ENCODE measurements at places on chromosomes 11 and 22. TPM values are rescaled to one million over a fixed set of nuclear protein-coding genes. Genes with fewer than 3 reads are reported as not detected.

DNA sequence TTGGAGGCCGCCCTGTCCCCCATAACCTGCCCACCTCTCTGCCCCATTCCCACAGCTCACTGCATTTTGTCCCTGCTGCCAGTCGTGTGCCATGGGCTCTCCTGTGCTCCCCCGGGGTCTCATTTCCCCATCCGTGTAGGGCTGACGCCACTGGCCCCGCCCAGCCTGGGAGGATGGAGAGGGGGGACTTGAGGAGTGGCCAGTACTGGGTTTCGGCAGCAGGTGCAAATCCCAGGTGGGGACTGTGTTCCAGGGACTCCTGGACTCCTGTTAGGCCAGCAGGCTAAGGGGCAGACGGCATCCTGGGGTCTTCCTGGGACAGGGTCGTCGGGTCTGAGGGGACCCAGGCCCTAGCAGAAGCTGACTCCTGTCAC lies 1.2 kb upstream of the MYO7A start:
- no peak for DNase-seq
- H3K27me3 ChIP-seq: peaks cover 3% of the 10 kb centered on the region
- H3K4me3 ChIP-seq: peak overlapping the region; percentile 56
- peaks cover 14% of the 10 kb centered on the region for H3K4me1 ChIP-seq
- H3K27ac ChIP-seq: no peak overlapping the region
- H3K36me3 ChIP-seq: no peaks in the 10 kb centered on the region

DNA sequence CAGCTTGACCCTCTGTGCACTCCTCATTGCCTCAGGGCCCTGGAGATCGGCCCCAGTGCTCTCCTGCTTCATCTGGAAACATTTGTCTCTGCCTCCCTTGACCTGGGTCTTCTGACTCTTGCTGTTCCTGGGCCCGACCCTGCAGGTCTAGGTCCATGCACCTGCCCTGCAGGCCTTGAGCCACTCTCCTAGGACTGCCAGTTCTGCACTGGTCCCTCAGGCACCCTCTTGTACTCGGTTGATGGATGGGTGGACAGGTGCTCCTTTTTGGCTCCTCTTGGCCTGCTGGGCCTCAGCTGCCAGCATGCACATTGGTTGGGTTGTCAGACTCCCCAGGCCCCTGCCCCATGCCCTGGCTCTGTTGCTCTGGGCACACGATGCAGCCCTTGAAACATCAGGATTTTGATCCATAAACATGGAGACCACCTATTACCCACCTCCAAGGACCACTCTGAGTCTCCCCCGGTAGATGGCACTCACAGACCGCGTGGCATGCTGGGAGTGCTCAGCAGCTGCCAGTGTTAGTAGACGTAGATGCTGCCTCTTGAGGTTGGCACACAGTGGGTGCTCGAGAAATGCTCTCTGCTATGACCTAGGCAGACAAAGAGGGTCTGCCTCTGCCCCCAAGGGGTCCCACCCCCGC lies 20.2 kb upstream of the ACR start:
- H3K27ac ChIP-seq: no peak overlapping the region
- no peak for DNase-seq
- no peaks in the 10 kb centered on the region for H3K36me3 ChIP-seq
- no peak overlapping the region for H3K4me3 ChIP-seq

The HBB gene
- not detected for total RNA-seq

GRCh38 chr11:111457731-111458368 lies 54.3 kb downstream of the BTG4 start:
- no peak overlapping the region for H3K4me3 ChIP-seq
- DNase-seq: no peak
- no peaks in the 10 kb centered on the region for H3K4me1 ChIP-seq
- H3K27me3 ChIP-seq: peaks cover 14% of the 10 kb centered on the region
- H3K36me3 ChIP-seq: no peaks in the 10 kb centered on the region

GRCh38 chr11:86594746-86595145 lies 77.7 kb downstream of the ME3 start:
- H3K27ac ChIP-seq: no peak overlapping the region
- no peaks in the 10 kb centered on the region for H3K27me3 ChIP-seq
- H3K4me1 ChIP-seq: peaks cover 4% of the 10 kb centered on the region
- no peak for DNase-seq
- no peak overlapping the region for H3K4me3 ChIP-seq
- no peaks in the 10 kb centered on the region for H3K36me3 ChIP-seq

DNA sequence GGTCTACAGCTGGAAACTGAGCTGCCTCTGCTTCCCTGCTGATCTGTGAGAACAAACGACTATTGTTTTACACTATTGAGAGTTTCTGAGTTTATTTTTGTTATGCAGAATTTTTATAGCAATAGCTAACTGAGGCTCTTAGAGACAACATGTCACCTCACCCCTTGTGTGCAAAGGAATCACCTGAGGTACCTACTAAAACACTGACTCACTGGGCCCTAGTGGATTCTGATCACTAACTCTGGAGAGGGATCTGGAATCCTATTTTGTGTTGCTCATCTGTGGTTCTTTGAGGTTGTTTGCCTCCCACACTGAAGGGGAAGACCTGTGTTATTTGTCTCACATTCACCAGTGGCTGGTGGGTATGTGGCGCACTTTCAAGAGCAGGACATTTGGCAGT lies 13.4 kb upstream of the B3GAT1 start:
- H3K27ac ChIP-seq: no peak overlapping the region
- peaks cover 9% of the 10 kb centered on the region for H3K27me3 ChIP-seq
- H3K4me1 ChIP-seq: no peaks in the 10 kb centered on the region
- H3K4me3 ChIP-seq: no peak overlapping the region
- no peaks in the 10 kb centered on the region for H3K36me3 ChIP-seq

- no peaks in the 10 kb centered on the region for H3K27me3 ChIP-seq
- no peaks in the 10 kb centered on the region for H3K36me3 ChIP-seq
- no peak overlapping the region for H3K4me3 ChIP-seq
Measured at GRCh38 chr11:88494848-88495247, 157.3 kb upstream of the CTSC start.

The PRR5L gene
- 5.4 TPM for total RNA-seq

- H3K4me3 ChIP-seq: no peak overlapping the region
- no peak for DNase-seq
- H3K27me3 ChIP-seq: no peaks in the 10 kb centered on the region
- H3K27ac ChIP-seq: no peak overlapping the region
- H3K4me1 ChIP-seq: no peaks in the 10 kb centered on the region
Measured at GRCh38 chr11:132742929-132743328, 789.4 kb downstream of the OPCML start.

GRCh38 chr11:77067861-77068443 lies 1.2 kb downstream of the CAPN5 start:
- H3K4me1 ChIP-seq: peaks cover 33% of the 10 kb centered on the region
- no peak overlapping the region for H3K27ac ChIP-seq
- DNase-seq: no peak
- H3K36me3 ChIP-seq: no peaks in the 10 kb centered on the region
- no peaks in the 10 kb centered on the region for H3K27me3 ChIP-seq
- no peak overlapping the region for H3K4me3 ChIP-seq

GRCh38 chr11:96342014-96342960 lies 708 bp downstream of the MAML2 start:
- peak overlapping the region; percentile 45 for H3K27ac ChIP-seq
- no peak for DNase-seq
- H3K4me3 ChIP-seq: peak overlapping the region; percentile 92
- H3K4me1 ChIP-seq: peaks cover 48% of the 10 kb centered on the region

The SSRP1 gene
- total RNA-seq: 41.2 TPM

GRCh38 chr22:49191506-49191980 lies 636.1 kb downstream of the BRD1 start:
- H3K36me3 ChIP-seq: no peaks in the 10 kb centered on the region
- H3K4me3 ChIP-seq: no peak overlapping the region
- no peak for DNase-seq
- H3K27me3 ChIP-seq: peaks cover 2% of the 10 kb centered on the region
- H3K4me1 ChIP-seq: no peaks in the 10 kb centered on the region

The RBMXL2 gene
- total RNA-seq: 0.14 TPM

DNA sequence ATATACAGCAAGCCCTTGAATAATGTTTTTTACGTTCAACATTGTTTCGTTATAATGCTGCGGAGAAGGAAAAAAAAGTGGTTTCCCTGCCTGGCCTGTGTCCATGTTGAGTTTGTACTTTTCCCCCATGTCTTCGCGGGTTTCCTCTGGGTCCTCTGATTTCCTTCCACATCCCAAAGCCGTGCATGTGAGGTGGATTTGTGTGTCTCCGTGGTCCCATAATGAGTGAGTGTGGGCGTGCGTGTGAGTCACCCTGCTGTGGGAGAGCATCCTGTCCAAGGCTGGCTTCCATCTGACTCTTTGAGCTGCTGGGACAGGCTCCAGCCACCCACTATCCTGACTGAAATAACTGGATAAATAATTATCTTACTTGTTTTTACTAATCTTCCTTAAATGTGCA lies 29.6 kb upstream of the SNX19 start:
- H3K4me3 ChIP-seq: no peak overlapping the region
- no peak for DNase-seq
- H3K27ac ChIP-seq: no peak overlapping the region
- H3K27me3 ChIP-seq: no peaks in the 10 kb centered on the region

- H3K4me1 ChIP-seq: no peaks in the 10 kb centered on the region
- H3K27ac ChIP-seq: no peak overlapping the region
- H3K4me3 ChIP-seq: no peak overlapping the region
- H3K36me3 ChIP-seq: peaks cover 11% of the 10 kb centered on the region
- no peaks in the 10 kb centered on the region for H3K27me3 ChIP-seq
Measured at GRCh38 chr22:17910561-17911311, 113.6 kb downstream of the MICAL3 start.

The GLYATL1 gene
- not detected for total RNA-seq

DNA sequence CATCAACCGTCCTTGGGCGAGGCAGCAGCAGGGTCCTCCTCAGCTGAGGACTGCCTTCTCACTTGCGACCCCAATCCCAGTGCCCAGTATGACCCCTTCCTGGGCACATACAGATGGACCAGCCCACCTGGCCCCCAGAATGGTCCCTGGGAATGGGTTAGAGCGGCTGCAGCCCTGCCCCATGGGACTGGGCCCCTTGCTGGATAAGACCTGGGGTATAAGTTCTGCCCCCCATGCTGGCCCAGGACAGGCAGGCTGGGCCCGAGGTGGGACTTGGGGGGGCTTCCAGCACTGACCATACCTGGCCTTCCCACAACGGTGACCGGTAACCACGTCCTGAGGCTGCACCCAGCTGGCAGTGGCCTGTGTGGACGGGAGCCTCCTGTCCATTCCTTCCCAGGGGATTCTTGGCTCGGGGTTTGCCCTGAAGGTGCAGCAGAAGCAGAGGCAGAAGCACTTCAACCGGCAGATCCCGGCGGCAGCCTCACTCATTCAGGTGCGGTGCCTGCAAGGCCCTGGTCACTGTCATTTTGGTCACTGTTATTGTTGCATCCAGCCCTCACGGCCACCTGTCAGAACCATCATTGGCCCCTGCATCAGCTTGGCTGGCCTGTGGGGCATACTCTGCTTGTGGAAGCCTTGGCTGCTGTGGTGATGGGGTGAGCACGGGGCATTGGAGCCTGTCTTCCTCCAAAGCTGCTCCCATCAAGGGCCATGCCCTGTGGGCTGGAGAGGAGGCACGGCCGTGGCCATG lies 114.8 kb downstream of the KCNQ1OT1 start:
- no peaks in the 10 kb centered on the region for H3K4me1 ChIP-seq
- no peak overlapping the region for H3K27ac ChIP-seq
- H3K4me3 ChIP-seq: no peak overlapping the region

GRCh38 chr11:72742513-72743320 lies 9.5 kb downstream of the ARAP1 start:
- H3K36me3 ChIP-seq: peaks cover 2% of the 10 kb centered on the region
- peaks cover 76% of the 10 kb centered on the region for H3K4me1 ChIP-seq
- no peak overlapping the region for H3K4me3 ChIP-seq
- no peak for DNase-seq
- H3K27me3 ChIP-seq: no peaks in the 10 kb centered on the region
- H3K27ac ChIP-seq: no peak overlapping the region

- H3K4me1 ChIP-seq: peaks cover 29% of the 10 kb centered on the region
- H3K4me3 ChIP-seq: no peak overlapping the region
- DNase-seq: no peak
- no peaks in the 10 kb centered on the region for H3K36me3 ChIP-seq
Measured at GRCh38 chr11:66131937-66132632, 62.0 kb downstream of the PACS1 start.

DNA sequence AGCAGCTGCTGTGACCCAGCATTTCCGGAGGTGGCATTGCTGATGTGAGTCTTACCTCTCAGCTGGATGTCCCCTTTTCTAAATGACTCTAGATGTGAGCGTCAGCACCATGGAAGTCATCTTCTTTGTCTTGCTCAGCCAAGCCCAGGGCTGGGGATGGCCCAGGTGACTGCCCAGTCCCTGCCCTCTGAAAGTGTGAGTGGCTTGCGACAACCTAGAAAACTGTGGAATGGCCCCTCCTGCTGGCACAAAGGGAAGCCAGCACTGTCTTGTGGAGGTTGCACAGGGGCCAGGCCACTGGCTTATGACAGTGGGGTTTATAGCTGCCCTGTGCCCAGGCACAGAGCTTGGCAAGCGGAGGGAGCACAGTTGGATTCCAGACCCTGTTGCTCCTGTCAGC lies 6.2 kb downstream of the TUB start:
- no peaks in the 10 kb centered on the region for H3K4me1 ChIP-seq
- no peaks in the 10 kb centered on the region for H3K36me3 ChIP-seq
- no peak overlapping the region for H3K4me3 ChIP-seq
- DNase-seq: no peak
- H3K27ac ChIP-seq: no peak overlapping the region

- DNase-seq: peak; percentile 76
- H3K27ac ChIP-seq: no peak overlapping the region
- peaks cover 24% of the 10 kb centered on the region for H3K27me3 ChIP-seq
- peaks cover 60% of the 10 kb centered on the region for H3K4me1 ChIP-seq
- no peaks in the 10 kb centered on the region for H3K36me3 ChIP-seq
Measured at GRCh38 chr11:723120-723883, 17.3 kb downstream of the EPS8L2 start.

DNA sequence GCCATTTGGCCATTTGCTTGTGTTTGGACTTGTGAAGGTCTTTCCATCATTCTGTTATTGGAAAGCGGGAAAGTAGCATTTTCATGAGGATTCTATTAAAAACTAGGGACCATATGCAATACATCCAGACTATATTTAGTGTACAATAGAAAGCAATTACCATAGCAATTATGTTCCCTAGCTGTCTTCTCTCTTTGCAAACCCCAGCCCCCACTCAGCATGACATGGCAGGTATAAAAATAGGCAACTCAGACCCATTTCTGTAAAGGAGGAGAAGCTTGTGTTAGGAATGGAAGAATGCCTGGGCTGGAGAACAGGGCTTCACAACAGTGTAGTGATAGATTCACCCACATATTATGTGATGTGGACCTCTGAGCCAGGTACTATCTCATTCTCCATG lies 12.4 kb downstream of the OR51B6 start:
- no peak overlapping the region for H3K4me3 ChIP-seq
- no peaks in the 10 kb centered on the region for H3K36me3 ChIP-seq
- no peak overlapping the region for H3K27ac ChIP-seq
- H3K4me1 ChIP-seq: no peaks in the 10 kb centered on the region
- DNase-seq: no peak
- no peaks in the 10 kb centered on the region for H3K27me3 ChIP-seq

- no peak overlapping the region for H3K4me3 ChIP-seq
- H3K36me3 ChIP-seq: peaks cover 84% of the 10 kb centered on the region
- no peaks in the 10 kb centered on the region for H3K4me1 ChIP-seq
- H3K27me3 ChIP-seq: no peaks in the 10 kb centered on the region
- no peak for DNase-seq
Measured at GRCh38 chr22:31605851-31606585, 56.0 kb downstream of the PISD start.

The MRGPRX4 gene
- not detected for total RNA-seq

Measured in CD4-positive, alpha-beta T cell (primary cell).